Lower leg skin (tissue), 4 donors: ENCODE measurements at places on chromosomes 3 and 15.

DNA sequence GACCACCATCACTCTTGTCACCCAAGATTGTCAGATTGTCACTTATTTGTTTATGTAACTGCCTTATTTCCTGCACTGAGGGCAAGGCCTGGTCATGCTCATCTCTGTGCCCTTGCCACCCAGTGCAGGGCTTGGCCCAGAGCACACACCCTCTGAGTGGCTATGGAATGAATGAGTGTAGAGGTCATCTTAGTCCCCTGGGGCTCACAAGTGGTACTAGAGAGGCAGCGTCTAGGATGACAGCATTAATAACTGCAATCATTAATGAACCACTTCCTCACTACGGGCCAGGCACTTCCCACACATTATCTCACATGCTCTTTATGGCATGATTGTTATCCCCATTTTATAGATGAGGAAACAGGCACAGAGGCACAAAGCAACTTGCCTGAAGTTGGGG is 117.0 kb downstream of the SMAD6 start:
- no peak for DNase-seq

DNA sequence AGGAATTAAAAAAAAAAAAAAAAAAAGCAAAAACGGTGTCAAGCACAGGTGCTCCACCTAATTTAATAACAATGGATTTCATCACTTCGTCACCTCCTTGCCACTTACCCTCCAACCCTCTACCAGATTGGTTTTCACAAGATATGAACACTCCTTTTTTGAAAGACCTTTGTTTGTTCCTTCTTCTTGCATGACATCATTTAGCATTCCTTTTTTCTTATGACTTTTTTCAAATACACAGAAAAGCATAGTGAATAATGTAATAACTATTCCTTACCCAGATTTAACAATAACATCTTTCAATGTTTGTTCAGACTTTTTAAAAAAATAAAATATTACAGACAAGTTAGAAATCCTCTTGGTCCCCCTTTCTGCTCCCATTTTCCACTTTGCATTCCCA is 16.3 kb downstream of the COL6A6 start:
- no peak for DNase-seq

- peak; percentile 59 for DNase-seq
These were observed 15.6 kb downstream of the SMAD3 start for GRCh38 chr15:67080900-67081431.

DNA sequence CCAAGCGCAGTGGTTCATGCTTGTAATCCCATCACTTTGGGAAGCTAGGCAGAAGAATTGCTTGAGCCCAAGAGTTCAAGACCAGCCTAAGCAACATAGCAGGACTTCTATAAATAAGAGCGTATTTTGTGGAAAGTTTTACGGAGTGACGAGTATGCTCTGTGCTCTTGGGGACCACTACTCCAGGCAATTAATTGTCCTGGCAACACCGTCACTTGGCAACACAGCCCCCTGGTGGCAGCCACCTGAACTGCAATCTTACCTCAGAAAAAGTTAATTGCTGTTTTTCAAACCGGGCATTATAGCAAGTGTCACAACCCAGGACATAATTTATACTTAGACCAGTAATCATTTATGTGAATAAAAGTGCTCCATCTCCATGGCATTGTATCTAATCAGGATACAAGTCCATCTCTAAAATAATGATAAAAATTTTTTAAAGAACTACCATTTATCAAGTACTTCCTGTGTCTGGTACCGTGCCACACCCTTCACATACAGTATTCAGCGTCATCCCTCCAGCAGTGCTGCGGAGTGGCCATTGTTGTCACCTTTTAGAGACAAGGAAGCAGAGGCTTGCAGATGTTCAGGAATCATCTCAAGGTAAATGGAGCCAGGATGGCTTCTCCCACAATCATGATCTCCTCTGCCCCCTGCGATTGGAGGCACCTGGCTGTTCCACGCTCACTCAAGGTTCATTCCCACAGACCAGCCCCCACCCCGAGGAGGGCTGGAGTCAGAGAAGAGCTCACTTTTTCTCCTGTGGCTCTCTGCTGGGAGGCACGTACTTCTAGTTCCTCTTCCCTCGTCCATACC is 34.5 kb downstream of the PLA2G4D start:
- DNase-seq = peak; percentile 92

- no peak for DNase-seq
These were observed 271.9 kb downstream of the SUCLG2 start for GRCh38 chr3:67382536-67382935.

GRCh38 chr3:103052236-103052830 is 617.5 kb downstream of the ZPLD1 start:
- peak; percentile 47 for DNase-seq

DNA sequence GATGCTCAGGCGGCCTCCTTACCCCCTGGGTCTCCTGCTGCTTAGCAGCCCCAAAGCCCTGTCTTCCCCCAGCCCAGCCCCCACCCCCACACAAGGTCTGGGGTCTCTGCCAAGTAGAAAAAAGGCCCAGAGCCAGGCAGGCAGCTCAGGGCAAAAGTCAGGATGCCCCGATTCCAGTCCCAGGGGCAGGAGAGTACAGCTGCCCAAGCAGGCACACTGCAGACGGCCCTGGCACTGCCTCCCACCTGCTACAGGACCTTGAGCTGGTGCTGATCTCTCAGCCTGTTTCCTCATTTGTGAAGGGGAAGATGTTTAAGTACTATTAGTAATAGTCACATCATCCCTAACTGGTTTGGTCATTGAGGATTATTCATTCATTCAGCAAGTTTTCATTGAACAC is 12.6 kb downstream of the TMEM43 start:
- no peak for DNase-seq

DNA sequence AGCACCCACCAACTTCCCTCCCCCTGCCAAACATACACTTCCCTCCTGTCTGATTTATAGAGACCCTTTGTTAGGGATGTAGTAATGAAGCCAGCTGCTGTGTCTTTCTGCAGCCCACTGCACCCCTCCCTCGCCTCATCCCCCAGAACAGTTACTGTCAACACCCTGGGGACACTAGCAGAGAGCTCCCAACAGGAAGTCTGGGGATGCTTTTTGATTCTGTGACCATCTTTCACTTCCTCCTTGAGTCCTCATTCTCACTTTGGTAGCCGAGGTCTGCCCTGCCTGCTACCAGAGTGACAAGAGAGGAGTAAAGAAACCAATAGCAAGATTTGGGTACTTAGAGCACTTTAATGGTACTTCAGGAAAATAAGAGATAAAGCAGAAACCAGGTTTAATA is 201.6 kb downstream of the SATB1 start:
- no peak for DNase-seq

DNA sequence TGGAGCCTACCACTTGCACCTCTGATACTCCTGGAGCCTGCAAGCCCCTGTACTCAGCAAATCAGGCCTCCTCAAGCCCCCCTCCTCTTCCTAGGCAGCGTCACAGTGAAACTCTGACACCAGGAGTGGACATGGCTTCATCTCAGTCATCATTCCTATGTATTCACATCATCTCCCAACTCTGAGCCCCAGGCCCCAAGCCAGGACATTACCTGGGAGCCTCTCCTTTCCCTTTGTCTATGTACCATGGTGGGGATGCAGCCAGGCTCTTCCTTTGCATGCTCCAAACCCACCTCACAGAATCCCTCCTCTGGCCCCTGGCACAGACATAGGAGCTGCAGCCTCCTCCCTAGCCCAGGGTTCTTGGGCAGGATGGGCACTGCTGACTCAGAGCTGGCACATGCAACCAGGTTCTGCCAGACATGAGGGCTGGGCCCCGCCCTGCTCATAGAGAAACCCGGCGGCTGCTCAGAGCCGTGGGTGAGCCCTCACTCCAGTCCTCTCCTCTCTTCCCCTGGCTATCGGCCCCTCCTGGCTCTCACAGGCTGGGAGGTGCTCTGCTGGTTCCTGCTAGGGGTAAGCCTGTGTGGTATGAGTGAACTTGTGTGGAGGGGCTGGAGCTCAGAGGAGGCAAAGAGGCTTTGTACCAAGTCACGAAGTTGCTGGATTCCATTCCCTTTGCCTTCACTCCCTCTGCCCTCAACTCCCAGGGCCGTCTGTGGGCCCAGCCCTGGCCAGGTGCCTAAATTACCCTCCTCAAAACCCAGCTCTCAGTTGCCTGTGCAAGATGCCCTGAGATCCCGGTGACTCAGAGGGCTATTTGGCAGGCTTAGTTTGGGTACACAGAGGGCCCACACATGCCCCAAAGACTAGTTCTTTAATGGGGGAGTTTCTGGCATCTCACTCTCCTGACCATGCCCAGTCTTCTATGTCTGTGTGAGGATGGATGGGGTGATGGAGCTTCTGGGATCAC is 1.9 kb upstream of the PLCD1 start:
- DNase-seq = peak; percentile 94

DNA sequence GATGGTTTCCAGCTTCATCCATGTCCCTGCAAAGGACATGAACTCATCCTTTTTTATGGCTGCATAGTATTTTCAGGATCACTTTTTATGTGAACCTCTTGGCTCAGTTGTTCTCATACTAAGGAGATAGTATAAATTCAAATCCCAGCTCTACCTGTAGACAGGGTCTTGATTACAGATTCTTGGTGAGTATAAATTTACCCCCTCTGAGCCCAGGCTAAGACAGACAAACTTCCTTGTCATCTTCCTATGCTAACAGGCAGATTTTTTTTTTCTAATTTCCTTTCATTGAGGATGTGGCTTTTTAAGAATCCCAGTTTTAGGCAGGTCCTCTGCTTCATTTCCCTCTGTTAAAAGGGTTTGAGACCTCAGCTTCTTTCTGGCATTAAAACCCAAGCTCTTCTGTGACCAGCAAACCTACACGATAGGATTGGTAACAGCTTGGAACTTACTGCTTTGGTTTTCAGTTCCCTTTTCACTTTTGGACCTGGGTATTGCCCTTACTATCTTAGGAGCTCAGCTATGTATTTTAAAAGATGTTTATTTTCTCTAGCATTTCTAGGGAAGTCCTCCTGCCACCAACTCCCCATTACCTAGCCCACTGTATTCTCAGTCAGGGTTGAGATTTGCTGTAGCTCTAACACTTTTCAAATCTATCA is 72.5 kb downstream of the VPS8 start:
- DNase-seq = no peak

DNA sequence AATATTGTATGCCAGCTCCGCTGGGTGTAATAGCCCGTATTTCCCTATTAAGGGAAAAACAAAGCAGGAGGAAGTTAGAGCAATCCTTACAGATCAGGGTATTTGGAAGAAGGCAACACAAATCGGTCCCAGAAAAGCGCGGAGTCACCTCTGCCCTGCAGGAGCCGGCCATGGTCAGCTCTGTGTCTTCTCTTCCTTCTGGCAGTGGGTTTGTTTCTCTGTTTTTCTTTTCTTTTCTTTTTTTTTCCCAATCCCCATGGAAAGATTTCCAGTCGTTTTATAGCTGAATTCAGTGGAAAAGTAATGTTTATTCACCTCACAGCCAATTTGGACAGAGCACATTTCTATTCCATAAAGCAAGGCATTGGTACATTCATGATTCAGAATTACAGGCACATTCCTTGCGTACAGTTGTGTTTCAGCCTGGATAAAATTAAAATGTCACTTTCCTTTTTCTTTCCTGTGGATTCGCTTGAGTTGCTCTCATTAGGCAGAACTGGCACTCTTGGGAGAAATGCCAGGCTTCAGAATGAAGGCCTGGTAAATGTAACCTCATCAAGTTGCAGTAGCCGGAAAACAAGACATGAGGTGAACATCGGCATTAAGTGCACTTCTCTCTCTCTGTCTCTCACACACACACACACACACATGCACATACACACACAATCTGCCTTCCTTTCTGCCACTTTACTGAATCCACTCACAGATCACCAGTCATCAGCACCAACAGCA is 204.5 kb upstream of the UBE2E1 start:
- DNase-seq = no peak

DNA sequence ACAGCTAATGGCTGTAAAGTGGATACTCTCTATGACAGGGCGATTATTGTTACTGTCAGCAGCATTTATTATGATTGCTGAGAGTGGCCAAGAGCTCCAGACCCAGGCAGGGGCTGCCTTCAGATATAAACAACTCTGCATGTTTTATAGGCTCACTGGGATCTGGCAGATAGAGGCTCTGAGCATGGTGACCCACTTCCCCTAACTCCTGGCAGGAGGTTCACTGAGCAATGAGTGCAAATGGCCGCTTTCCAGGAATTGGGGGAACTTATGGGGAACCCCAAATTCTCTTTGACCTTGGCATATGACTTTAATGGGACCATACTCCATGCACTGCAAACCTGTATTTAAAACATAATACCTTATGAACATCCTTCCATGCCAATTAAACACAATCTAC is 59.0 kb downstream of the SCN5A start:
- DNase-seq = no peak

- DNase-seq = no peak
These were observed 10.7 kb downstream of the AQP9 start for GRCh38 chr15:58148633-58149445.

DNA sequence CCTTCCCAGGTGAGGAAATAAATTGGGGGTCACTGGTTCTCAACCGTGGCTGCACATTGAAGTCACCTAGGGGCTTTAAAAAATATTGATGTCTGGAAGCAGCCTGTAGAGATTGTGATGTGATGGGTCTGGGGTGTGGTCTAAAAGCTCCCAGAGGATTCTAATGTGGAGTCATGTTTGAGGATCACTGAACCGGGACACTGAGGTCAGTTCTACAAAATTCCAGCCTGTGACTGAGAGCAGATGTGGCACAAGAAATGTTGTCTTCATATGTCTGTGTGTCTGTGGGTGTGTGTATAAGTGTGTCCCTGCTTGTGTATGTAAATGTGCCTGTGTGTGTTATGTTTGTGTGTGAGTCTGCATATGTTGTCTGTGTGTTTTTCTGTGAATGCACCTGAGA is 79.9 kb downstream of the TLE3 start:
- no peak for DNase-seq

DNA sequence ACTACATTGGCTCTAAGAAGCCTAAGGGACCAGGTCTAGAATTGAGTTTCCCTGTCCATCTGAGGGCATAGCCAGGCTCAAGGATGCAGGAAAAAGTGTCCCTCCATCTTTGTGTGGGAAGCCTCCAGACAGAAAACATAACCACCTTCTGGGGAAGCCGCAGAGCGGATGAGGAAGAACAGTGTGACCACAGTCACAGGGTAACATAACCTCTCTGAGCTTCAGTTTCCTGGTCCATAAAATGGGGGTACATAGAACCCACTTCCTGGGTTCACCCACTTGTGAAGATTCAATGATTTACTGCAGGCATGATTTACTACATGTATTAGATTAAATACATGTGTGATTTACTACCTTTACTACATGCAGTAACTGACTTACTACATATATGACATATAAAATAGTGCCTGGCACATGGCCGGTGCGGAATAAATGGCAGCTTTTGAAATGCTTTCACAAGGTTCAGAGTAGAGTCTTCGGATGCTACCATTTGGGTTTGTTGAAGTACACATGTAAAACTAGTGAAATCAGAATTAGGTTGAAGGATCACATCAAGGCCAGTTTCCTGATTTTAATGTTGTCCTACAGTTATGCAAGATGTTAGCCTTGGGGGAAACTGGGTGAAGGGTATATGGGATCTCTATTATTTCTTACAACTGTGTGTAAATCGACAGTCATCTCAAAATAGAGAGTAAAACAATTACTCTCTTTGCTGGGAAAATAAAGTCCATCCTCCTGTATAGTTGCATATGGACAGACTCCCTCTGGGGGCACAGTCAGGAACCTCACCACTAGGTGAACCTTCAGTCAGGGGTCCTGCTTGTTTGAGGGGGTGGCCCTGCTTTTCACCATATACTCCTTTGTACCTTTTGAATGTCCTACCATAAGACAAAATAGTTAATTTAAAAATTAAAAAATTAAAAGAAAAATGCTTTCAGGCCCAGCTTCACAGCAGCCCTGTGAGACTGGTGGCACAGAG is 86.0 kb downstream of the SEMA5B start:
- DNase-seq = no peak
